Frontal cortex (tissue), 4 donors: ENCODE measurements at places on chromosomes 1 and 21. TPM values are rescaled to one million over a fixed set of nuclear protein-coding genes. Genes with fewer than 3 reads are reported as not detected.

Gene BTG2
- 5.3 TPM for total RNA-seq

Gene OR2T2
- total RNA-seq = not detected

Gene LCE1B
- total RNA-seq = not detected

Gene PADI1
- total RNA-seq = not detected

Gene GBP7
- total RNA-seq = not detected

Gene S100A11
- 1.6 TPM for total RNA-seq

Gene TPTE
- total RNA-seq = not detected

Gene KRTAP6-1
- total RNA-seq = not detected

Gene TBX19
- 0.41 TPM for total RNA-seq

Gene GRHL3
- total RNA-seq = not detected

Gene TEDDM1
- not detected for total RNA-seq

Gene SLC44A5
- 162 TPM for total RNA-seq

Gene C8B
- not detected for total RNA-seq
